CD4-positive, alpha-beta T cell (primary cell): ENCODE measurements at places on chromosomes 2 and 18. TPM values are rescaled to one million over a fixed set of nuclear protein-coding genes. Genes with fewer than 3 reads are reported as not detected.

The OTX1 gene
- total RNA-seq, result not detected

The L3MBTL4 gene
- 0.47 TPM for total RNA-seq

The TGFA gene
- total RNA-seq, result 0.88 TPM

The C2orf92 gene
- total RNA-seq, result 12.4 TPM

The UGT1A3 gene
- total RNA-seq, result not detected

The PLEKHH2 gene
- 1.6 TPM for total RNA-seq

The TCF23 gene
- total RNA-seq, result not detected

The NOL4 gene
- not detected for total RNA-seq

The IMPACT gene
- 10.6 TPM for total RNA-seq

The TRIM54 gene
- not detected for total RNA-seq

The DES gene
- total RNA-seq, result not detected

The ME2 gene
- total RNA-seq, result 15.6 TPM

The MC4R gene
- total RNA-seq, result not detected
